Left colon (tissue), 2 donors: ENCODE measurements at places on chromosomes 5 and 9.

GRCh38 chr5:2000591-2000990 is 117.9 kb upstream of the IRX4 start:
- DNase-seq, result no peak

DNA sequence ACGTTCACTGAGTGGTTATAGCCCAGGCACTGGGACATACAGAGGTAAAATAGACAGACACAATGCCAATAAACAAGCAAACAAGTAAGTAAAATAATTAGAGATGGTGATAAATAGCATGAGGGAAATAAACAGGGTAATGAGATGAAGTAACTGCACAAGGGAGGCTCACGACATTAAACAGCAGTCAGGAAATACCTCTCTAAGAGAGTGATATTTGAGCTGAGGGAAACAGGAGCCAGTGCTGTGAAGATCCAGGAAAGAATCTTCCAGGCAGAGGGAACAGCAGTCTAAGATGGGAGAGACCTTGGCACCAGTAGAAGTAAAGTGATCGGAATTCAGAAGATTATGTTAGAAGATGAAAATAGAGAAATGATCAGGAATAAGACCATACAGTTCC is 279.4 kb downstream of the HINT1 start:
- no peak for DNase-seq

GRCh38 chr5:56175488-56175887 is 57.6 kb downstream of the ANKRD55 start:
- no peak for DNase-seq

- DNase-seq, result no peak
These were observed 93.1 kb downstream of the ANKRD55 start for GRCh38 chr5:56140073-56140472.

- no peak for DNase-seq
These were observed 8.5 kb upstream of the ANGPTL2 start for GRCh38 chr9:127130661-127131538.

DNA sequence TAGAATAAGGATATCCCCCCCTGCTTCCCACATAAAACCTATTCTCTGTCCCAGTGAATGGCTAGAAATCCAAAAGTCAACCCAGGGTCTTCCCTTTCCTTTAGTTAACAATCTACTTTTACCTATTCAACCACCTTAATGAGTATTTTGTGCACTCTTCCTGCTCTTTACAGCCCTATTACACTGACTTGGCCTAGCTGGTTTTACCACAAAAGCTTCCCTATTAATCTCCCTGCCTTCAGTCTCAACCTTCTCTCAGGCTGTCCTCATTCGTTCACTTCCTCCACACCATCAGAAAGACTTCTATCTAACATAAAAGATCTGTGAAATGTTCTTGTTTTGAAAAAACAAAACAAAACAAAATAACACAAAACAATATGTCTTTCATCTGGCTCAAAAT is 16.2 kb downstream of the CTNNAL1 start:
- DNase-seq, result no peak

DNA sequence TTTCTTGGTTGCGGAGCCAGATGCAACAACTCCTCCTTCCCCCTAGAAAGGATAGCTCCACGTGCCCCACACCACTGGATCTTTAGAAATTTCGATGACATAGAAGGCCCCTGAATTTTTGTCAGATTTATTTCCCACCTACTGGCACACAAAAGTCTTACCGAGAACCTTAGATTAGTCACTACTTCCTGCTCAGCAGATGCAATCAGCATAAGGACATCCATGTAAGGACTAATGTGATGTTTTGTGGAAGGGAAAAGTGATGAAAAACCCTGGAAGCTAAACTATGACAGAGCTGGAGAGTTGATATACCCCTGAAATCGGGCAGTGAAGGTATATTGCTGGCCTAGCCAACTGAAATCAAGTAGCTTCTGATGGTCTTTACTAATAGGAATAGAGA is 125.5 kb upstream of the NFIL3 start:
- DNase-seq, result no peak

GRCh38 chr5:142360051-142360498 is 35.3 kb upstream of the SPRY4 start:
- no peak for DNase-seq

GRCh38 chr5:178223828-178224335 is 8.7 kb downstream of the PHYKPL start:
- no peak for DNase-seq

GRCh38 chr5:97046270-97046982 is 96.0 kb downstream of the LIX1 start:
- DNase-seq, result no peak

DNA sequence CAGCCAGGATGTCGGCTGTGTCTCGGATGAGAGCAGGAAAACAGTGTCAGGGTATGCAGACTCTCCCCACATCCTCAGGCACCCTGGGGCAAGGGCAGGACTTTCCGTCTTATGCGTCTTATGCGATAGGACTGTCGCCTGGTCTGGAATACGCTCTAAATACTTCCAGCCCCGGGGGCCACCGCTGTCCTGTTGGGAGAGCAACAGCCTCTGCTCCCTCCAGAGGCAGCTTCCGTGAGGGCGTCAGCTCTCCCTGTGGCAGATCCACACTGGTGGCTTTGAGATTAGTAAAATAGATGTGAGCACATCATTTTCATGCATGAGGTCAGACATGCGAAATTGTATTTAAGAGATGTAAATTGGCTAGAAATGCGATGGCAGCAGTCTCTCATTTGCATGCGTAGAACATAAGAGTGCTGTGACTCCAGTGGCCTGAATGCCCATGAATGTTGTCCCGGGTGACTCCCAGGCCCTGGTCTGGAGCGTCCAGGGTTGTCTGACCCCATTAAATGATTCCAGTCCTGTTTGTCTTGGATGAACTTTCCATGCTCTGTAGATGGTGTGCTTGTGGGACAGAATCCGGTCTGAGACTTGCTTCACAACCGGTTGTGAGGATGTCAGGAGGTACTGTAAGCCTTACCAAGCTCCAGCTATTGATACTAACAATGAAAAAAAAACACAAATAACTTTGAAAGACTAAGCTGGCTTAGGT is 228.2 kb downstream of the SYK start:
- DNase-seq, result no peak
